ENCODE measurements at places on chromosomes 6 and 20.

- no peak for DNase-seq
Observed at GRCh38 chr20:17077030-17077429, 149.8 kb upstream of the PCSK2 start.

GRCh38 chr6:111530667-111531066 lies 47.6 kb upstream of the REV3L start:
- no peak for DNase-seq

DNA sequence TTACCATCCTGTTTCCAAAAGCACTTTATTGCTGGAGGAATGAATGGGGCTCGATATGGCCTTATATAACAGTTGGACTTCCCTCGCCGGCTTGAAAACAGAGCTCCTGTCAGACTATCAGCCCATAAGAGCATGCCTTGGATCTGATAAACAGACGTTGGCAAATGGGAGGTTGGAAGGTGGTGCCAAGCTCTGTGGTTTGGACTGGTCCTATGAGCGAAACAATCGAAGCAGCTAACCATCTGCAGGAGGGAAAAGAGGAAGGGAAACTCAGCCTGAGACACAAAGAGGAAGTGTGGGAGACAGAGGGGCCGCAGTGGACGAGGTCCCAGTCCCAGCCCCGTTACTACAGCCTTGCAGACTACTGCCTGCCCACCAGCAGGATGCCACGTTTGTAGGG lies 92.9 kb downstream of the TFAP2C start:
- no peak for DNase-seq

GRCh38 chr6:140070846-140071473 lies 696.5 kb upstream of the CITED2 start:
- no peak for DNase-seq

GRCh38 chr6:44452725-44453124 lies 65.2 kb downstream of the CDC5L start:
- DNase-seq, result no peak

GRCh38 chr6:81130061-81130460 lies 622.4 kb downstream of the TENT5A start:
- no peak for DNase-seq

DNA sequence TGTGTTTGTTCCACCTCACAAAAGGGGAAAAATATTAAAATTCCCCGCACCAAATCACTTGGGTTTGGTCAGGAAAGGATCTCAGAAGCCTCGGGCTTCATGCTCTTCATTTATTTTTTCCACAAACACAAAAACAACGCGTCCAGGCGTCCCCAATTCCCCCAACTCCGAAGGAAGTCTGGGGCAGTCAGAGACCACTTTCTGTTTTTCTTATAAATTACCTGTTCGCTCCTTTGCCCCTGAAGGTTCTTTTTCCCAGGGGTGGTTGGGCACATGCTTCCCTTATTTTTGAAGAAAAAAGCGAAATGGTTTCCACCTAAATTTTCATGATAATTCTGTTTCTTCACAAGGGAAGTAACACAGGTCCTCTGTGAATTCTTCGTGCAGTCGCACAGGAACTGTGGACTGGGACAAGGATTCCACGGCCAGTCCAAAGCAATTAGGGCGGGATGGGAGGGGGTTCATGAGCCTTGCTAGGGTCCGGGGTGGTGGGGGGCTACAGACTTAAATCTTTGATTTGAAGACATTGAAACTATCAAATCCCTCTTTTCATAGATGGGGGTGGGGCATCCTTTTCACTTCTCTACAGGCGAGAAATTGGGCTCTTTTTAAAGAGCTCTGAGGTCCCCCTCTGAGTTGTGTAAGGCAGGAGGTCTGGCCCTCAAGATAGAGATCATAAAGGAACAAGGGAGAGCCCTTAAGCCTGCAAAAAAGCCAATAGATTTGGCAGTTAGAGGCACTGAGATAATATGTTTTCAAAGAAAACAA lies 30.5 kb upstream of the HFE start:
- DNase-seq, result no peak

- peak; percentile 74 for DNase-seq
Observed at GRCh38 chr20:45771182-45771759, 20.4 kb downstream of the WFDC3 start.

DNA sequence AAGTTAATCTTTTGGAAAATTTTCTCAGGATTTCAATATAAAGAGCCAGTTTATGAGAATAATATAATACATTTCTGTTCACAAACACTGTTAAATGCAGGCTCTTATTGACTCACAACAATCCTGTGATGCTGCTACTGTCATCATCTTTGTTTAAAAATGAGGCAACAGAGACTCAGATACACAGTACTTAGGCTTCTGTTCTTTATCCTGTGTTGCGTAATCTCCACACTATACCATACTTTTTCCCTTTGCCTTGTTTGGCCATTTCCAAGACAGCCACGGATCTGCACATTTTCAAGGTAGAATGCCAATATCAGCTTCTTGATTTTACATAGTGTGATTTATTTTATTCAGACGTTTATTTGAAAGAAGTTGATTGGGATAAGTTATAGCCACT lies 699.0 kb upstream of the CITED2 start:
- DNase-seq, result no peak

GRCh38 chr6:42417641-42418112 lies 34.0 kb downstream of the TRERF1 start:
- DNase-seq, result peak; percentile 59

GRCh38 chr6:119312875-119313338 lies 36.7 kb downstream of the MAN1A1 start:
- no peak for DNase-seq

GRCh38 chr6:96789871-96790270 lies 47.4 kb downstream of the GPR63 start:
- DNase-seq, result no peak

GRCh38 chr6:71420095-71420692 lies 131.6 kb downstream of the OGFRL1 start:
- DNase-seq, result no peak

GRCh38 chr6:36682328-36683144 lies 4.0 kb downstream of the CDKN1A start:
- peak; percentile 72 for DNase-seq

GRCh38 chr6:132087391-132087790 lies 136.2 kb upstream of the CCN2 start:
- no peak for DNase-seq

GRCh38 chr6:112802144-112802543 lies 455.0 kb downstream of the RFPL4B start:
- no peak for DNase-seq

- no peak for DNase-seq
Observed at GRCh38 chr20:38209054-38209675, 44.1 kb upstream of the TGM2 start.

GRCh38 chr6:82766476-82766875 lies 299.2 kb downstream of the UBE3D start:
- no peak for DNase-seq

DNA sequence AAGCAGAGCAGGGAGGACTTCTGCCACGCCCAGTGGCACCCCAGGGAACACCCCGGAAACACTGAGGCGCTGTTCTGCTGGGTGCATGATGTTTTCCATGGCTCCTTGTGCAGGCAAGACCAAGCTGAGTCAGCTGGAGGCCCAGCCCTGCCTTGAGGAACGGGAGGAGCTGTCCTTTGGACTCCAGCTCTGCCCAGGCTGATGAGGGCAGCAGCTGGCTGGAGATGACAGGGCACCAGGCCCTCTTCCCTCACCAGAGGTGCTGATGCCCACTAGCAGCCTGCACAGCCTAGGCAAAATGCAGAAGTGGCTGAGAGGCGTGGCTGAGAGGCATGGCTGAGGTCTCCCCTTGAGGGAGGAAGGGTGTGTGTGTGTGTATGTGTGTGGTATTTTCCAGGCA lies 2.4 kb downstream of the C6orf132 start:
- no peak for DNase-seq
